ENCODE measurements at places on chromosomes 12 and 14.

DNA sequence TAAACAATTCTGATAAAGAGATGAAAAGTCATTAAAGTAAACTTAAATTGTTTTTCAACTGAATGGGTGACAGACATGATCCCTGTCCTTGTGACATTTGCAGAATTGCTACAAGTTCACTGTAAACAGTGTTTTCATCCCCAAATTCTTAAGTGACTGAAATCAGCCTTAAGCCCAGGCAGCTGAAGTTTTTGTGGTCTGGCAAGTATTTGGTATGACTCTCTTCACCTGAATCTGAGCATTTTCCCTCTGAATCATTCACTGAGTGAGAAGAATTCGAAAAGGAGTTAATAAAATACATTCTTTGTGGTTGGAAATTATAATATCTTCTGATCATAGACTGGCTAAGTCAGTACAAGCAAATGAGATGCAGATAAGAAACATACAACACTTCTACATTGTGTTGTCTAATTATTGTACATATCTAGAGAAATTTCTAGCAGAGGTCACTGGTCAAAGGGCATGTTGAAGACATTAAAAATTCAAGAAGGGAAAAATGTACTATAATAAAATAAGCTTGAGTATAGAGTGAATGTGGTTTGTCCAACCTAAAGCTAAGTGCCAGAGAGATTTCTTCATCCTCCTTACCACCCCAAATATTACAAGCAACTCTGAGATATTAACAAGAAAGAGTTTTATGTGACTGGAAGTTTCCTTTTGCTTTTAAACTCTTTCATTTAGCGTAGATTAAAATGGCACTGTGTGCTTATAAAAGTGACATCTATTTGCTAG is 177.8 kb upstream of the DIO2 start:
- DNase-seq = no peak

GRCh38 chr12:122610207-122610606 is 83.2 kb downstream of the KNTC1 start:
- no peak for DNase-seq

DNA sequence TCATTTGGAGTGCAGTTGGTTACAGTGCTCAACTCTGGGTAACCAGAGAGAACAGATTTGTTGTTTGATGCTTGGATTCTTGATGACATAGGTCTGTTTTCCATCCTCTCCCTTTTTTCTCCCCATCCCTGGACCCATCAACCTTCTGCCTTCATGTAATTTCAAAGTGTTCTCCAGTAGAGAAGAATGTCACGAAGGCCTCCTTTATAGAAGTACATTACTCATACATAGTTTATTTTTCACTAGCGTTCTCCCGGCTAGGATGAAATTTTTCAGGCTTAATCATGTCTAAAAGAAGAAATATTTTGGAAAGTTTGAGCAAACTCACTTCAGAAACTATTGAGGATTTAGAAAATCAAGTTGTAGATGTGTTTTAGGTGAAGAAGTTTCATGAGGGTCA is 20.9 kb upstream of the APPL2 start:
- DNase-seq = no peak

DNA sequence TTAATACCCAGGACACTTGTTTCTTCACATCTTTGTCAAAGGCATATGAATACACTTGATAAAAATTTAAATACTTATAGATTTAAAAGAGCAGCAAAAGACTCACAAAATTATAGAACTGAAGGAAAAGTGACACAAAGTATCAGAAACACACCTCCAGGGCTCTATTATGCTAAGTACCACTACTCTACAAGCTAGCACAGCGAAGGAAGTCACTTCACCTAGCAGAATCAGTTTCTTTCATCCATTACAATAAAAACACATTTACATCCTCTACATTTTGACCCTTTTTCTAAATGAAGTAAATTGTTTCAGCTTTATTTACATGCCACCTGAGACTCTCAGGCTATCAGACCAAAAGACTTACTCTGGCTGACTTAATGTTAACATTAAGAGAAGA is 26.6 kb upstream of the PTPRB start:
- DNase-seq = no peak

- peak; percentile 88 for DNase-seq
Measured at GRCh38 chr14:50082308-50082742, 34.0 kb downstream of the VCPKMT start.
